ENCODE measurements at places on chromosomes 4 and X. TPM values are rescaled to one million over a fixed set of nuclear protein-coding genes. Genes with fewer than 3 reads are reported as not detected.

DNA sequence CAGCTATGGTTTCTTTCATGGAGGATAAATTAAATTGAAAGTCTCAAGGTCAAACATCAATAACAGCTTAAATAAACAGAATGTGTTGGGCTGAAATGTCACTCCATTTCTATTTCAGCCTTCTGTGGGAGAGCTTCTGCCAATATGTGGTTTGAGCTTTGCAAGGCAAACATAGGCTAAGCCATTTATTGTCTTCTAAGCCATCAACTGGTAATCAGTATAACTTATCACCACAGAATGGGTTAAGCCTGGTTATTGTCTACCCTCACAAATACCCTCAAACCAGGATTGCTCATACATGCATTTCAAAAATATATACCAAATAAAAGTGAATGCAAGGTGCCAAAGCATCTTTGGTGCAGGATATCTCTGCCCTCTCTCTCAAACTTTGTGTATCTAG lies 52.7 kb downstream of the GABRB1 start:
- DNase-seq = no peak

DNA sequence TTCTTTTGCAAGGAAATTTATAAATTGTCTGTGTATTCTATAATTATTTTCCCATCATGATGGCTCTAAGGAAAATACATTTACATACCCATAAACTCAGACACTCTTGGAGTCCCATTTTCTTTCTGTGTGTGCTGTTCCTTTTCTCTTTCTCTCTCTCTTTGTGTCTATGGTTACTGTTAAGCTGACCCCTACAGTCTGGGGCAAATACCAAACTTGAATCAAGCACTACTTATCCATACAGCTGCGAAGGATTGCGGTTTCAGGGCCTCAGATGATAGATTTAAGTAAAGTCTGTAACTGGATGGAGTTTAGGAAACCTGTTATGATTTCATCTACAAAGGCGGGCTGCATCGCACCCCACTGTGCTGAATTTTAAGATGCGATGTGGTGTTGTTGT lies 150.2 kb downstream of the SHROOM3 start:
- DNase-seq = no peak

GRCh38 chr4:118839221-118839927 lies 3.4 kb upstream of the SEC24D start:
- no peak for DNase-seq

DNA sequence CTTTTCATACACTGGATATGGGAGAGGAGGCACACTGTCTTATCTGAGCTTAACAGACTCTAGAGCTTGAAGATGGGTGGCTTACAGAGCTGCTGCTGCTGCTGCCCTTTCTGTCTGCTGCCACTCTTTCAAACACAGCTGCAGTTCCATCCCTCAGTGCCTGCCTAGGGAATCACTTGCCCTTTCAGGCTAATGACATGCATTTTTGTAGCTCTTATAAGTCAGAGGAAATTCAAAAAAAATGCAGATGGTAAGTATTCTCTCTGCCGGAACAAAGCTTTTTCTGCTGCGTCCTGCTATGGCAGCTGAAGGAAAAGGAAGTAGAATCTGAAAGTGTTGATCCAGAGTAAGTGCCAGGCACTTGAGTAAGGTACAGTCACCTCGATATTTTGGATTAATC lies 460.4 kb upstream of the DIAPH2 start:
- DNase-seq = no peak

GRCh38 chr4:26083987-26084386 lies 170.0 kb downstream of the SMIM20 start:
- peak; percentile 90 for DNase-seq

DNA sequence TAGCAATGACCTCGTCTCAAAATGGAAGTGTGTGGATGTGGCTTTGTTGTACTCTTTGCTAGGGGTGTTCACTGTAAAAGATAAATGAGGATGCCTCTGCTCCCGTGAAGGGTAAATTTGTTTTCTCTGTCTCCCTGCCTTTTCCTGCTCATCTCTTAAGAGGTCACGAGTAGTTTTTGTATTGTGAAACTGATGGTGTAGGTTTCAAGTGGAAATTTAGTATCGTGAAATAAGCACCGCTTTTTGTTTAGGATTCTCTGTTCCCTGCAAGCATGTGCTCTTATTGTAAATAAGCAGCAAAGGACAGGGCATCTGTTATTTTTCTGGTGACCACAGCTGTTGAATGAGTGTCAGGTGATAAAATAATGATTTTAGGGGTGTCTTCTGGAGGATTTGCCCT lies 104.6 kb downstream of the PHEX start:
- DNase-seq = no peak

DNA sequence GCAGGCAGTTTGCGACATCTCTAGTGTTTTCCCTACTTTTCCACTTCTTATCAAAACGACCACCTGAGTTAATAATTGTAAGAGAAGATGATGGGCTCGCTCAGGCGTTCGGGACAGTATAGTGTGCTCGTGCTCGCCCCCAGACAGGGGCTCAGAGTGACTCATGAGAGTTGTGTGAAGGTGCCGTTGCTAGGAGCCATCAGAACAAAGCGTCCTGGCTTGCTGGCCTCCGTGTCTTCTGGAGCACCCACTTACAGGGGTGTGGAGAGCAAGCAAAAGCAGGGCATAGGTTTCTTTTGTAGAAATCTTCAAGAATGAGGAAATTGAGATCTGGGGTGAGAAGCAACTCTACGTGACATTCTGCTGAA lies 73.0 kb upstream of the ADGRG2 start:
- no peak for DNase-seq

HSD17B13 gene
- total RNA-seq = under 0.01 TPM

DNA sequence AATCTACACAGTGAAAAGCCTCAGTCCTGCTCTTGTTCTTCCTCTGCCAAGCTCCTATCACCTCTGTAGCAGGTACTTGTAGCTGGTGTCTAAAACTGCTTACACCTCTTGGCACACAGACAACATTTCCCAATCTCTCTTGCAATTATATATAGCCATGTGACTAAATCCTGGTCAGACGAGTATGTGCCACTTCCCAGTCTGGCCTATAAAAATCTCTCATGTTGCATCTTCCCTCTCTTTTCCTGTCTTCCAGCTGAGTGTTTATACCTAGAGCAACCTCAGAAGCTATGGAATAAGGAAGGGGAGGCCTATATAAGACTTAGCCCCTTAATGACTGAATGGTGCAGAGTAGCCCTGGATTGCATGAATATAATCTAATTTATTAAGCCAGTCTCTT lies 105.8 kb downstream of the RNF150 start:
- DNase-seq = no peak

GRCh38 chrX:9466124-9466495 lies 1.3 kb downstream of the TBL1X start:
- peak; percentile 75 for DNase-seq

VCX3B gene
- not detected for total RNA-seq
